Lung microvascular endothelial cell (primary cell): ENCODE measurements at places on chromosomes 5 and 9.
A peak's percentile ranks its signal among the peaks of the same experiment; 100 is the strongest.

GRCh38 chr5:39264528-39264927, 45.2 kb upstream of the FYB1 start:
- DNase-seq, result no peak

- no peak for DNase-seq
Measured at GRCh38 chr5:124549891-124550436, 196.5 kb downstream of the ZNF608 start.

DNA sequence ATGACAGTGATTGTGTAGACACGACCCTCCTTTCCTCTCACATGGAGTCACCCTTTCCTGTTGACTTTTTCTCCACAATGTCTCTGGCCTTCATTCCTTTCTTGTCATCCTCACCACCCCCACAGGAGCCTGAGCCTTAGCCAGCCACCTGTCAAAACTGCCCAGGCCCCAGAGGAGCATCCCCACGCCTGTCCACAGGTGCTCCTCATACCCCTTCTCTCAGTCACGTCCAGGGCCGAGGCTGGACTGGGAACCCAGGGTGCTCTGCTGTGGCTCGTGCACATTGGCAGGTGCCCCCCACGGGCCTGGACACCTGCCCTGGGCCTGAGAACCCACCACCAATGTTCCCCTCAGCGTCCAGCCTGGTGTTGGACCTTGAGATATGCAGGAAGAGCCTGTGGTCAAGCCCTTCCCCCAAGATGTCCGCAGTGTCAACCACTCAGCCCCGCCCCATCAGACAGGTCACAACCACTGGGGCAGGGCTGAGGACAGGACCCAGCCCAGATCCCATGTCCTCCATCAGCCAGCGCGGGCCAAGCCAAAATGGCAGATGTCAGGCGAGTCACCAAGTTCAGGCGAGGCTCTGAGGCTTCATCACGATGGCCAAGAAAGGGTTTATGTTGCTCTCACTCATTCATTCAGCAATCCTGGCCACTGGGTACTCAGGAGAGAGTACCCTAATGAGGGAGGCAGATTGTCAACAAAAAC, 65.8 kb upstream of the STXBP1 start:
- no peak for DNase-seq

DNA sequence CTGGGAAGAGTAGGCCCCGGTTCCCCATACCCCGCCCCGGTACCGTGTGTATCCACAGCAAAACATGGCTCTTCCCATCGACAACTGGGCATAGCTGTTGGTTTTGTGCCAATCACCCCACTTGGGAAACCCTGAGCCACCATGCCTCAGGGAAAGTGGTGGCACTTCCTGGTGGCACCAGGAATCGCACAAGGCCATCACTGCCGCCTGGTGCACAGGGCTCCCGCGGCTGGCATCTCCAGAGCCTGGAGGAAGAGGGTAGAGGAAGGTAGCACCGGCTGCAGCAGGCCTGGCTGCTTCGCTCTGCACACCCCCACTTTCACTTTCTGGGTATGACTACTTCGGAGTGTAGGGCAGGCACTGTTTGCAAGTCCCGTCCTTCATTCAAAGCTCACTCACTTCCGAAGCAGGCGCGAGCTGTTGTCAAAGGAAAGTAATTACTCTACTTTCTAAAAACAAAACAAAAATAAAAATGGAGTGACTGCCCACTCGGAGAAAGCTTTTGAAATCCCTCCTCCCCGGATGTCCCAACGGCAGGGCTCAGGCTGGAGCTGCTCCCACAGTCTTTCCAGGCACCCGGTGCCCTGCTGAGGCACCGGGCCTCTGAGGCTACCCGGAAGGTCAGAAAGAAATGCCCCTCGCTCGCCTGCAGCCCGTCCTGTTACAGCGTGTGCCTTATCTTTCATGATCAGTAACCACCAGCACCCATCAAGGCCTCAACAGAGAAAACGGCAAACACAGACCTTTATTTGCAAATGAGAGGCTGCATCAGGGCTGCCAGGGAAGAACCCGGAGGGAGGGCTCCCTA, 2.0 kb downstream of the BRD3 start:
- DNase-seq, result peak; percentile 52

DNA sequence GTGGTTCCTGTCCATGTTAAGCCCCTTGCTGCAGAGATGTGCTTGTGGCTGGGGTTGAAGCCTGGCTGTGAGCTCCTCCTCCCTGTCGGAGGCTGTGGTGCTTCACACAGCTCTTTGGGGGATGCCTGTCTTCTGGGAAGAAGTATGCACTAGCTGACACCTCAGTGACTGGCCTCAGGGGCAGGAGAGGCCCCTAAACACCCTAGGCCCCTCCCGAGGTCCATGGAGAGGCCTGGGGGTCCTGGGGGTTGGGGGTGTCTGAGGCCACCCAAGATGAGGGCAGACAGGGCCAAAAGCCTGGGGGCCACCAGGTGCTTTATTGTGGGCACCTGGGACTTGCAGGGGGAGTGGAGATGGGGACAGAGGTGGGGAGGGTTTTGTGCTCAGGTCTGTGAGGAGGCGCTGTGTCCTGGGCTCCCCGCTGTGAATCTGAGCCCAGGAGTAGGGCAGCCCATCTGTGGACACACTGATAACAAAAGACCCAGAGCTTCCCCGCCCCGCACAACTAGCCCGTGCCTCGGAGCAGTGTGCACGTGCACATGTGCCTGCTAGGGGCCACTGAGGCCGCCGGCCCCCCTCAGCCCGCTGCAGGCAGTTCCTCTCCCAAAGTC, 92.0 kb downstream of the PHF2 start:
- no peak for DNase-seq
